ENCODE measurements at places on chromosomes 5 and 9.
A peak's percentile ranks its signal among the peaks of the same experiment; 100 is the strongest.

DNA sequence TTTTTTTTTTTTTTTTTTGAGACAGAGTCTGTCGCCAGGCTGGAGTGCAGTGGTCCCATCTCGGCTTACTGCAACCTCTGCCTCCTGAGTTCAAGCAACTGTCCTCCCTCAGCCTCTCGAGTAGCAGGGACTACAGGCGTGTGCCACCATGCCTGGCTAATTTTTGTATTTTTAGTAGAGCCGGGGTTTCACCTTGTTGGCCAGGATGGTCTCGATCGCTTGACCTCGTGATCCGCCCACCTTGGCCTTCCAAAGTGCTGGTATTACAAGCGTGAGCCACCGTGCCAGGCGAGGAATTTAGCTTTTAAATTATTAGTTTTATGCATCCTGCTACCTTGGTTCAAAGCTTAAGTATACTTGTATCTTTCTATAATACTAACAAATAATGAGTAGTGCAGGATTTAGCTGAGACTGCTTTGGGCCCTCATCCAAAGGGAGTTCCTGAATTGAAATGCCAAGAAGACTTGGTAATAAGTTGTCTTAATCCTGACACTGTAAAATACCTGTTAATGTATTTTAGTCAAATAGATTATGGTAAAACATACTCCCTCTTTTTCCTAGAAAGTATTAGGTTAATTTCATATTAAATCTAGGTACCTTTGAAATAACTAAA, 5.0 kb downstream of the CDC42SE2 start:
- DNase-seq = no peak

- DNase-seq = peak; percentile 37
Observed at GRCh38 chr9:138104251-138105122, 226.9 kb downstream of the CACNA1B start.

DNA sequence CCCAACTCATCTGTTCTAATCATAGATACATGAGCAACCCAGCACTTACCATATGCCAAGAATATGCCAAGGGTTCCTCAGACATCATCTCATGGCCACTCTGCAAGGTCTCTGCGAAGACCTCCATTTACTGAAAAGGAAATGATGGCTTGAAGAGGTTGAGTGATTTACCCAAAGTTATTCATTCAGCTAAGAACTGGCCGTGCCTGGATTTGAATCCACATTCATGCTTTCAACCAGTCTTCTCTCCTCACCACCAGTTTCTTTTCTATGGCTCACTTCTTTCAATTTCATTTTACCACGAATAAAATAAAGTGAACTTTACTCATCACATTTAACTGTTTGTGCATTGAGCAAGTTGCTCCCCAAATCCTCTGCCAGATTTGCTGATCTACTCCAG, 27.2 kb upstream of the FOXI1 start:
- DNase-seq = no peak

GRCh38 chr9:30198463-30199309, 2185.8 kb upstream of the ACO1 start:
- DNase-seq = no peak

GRCh38 chr5:127838661-127839060, 135.5 kb downstream of the CCDC192 start:
- peak; percentile 84 for DNase-seq

- DNase-seq = peak; percentile 57
Observed at GRCh38 chr5:141870871-141871270, 7.3 kb downstream of the PCDH1 start.

GRCh38 chr5:136802383-136802782, 437.0 kb upstream of the TRPC7 start:
- DNase-seq = no peak

GRCh38 chr5:169243651-169244422, 57.1 kb downstream of the SLIT3 start:
- no peak for DNase-seq

- DNase-seq = no peak
Observed at GRCh38 chr5:112348915-112349314, 70.2 kb downstream of the EPB41L4A start.

GRCh38 chr5:432928-433791, 9.8 kb upstream of the EXOC3 start:
- DNase-seq = peak; percentile 46

DNA sequence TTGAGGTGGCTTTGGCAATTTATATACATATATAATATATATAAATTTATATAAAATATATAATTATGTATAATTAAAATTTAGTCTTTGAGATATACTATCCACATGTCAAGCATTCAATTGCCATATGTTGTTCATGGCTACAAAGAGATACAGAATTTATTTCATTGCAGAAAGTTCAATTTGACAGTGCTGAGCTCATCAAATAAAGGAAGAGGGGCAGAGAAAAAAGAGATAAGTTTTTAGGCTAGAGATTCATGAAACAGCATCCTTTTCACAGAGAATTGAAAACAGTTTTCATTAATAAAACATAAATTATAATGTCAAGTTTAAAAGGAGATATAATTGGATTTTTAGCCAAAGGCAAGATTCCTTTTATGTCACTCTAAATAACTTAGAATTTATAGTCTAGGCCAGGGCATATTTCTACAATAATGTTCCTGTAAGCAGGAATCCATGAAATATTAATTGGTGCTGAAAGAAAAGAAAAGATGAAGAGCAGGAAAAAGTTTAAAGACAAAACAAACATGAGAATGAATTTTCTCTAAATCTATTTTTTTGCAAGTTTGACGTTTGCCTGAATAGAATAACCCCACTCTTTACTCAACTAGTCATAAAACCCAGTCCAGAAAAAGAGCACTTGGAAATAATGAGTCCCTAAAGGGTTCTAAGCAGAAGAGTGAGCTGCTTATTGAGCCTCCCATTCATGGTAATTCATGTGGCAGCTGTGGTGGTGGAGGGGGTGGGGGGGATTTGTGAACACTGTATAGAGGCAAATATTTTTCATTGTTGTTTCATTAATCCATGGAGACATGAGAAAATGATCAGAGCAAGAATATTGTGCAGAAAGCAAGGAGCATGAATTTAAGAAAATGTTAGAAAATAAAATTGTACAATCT, 1279.5 kb downstream of the CDH12 start:
- no peak for DNase-seq

DNA sequence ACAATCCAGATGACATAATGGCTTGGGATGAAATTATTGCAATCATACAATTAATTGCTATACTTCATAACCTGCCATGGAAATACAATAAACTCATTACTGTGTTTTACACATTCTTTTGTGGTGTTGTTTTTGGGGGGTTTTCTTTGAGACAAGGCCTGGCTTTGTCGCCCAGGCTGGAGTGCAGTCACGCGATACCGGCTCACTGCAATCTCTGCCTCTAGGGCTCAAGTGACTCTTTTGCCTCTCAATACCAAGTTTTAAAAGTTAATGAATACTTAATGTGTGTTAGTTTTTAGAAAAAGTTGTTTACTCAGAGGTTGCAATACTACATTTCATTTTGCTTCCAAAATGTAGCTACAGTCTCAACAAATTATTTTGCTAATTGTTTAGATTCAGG, 598.4 kb downstream of the CHSY3 start:
- no peak for DNase-seq

DNA sequence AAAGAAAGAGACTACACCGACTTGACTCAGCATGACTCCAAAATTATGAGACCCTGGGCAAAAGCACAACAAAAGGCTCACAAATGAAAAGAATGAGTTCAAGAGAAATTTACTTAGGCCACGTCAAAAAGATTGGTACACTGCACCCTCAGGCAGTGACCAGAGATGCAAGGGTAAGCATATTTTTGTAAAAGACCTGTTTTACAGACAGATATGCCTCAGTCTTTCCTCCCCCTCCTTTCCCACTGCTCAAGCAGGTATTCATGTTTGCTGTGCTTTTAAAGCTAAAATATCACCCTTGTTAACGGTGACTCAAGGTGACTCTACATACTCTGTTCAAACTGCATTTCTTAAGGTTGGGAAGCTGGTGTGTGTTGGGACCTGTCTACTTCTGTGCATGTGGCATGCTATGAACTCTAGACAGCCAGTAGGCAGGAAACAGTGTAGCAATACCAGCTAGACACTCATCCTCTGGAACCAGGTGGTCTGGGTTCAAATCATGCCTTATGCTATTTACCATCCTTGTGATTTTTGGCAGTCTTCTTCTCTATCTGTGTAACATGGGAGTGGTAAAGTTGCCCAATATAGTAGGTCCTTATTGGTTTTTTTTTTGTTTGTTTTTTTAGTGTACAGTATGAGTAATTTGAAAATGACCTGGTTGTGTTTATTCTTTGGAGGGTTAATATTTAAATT, 98.7 kb downstream of the TLE4 start:
- peak; percentile 75 for DNase-seq

- DNase-seq = no peak
Observed at GRCh38 chr5:149405550-149406202, 26.6 kb upstream of the IL17B start.

DNA sequence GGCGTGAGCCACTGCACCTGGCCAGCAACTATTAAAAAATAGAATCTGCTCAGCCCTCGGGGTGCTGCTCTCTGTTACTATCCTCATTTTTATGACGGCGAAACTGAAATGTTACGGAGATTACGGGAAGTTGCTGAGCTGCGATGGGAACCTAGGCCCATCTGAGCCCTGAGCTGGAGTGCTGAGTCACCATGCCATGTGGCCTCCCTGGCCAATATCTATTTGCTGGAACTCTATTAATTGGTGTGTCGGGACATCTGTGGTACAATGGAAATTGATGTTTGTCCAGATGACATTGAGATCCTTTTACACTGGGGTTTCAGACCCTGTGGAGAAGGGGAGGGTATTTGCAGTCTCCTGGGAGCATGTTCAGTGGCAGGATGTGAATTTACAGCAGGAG, 8.1 kb downstream of the PRDM12 start:
- DNase-seq = no peak

GRCh38 chr5:160694896-160695295, 157.1 kb downstream of the ATP10B start:
- DNase-seq = no peak

- DNase-seq = no peak
Observed at GRCh38 chr5:117615226-117615625, 1040.6 kb upstream of the SEMA6A start.

- DNase-seq = peak; percentile 66
Observed at GRCh38 chr5:53783624-53784228, 223.3 kb downstream of the NDUFS4 start.

- DNase-seq = no peak
Observed at GRCh38 chr5:160044391-160044804, 35.5 kb downstream of the TTC1 start.

DNA sequence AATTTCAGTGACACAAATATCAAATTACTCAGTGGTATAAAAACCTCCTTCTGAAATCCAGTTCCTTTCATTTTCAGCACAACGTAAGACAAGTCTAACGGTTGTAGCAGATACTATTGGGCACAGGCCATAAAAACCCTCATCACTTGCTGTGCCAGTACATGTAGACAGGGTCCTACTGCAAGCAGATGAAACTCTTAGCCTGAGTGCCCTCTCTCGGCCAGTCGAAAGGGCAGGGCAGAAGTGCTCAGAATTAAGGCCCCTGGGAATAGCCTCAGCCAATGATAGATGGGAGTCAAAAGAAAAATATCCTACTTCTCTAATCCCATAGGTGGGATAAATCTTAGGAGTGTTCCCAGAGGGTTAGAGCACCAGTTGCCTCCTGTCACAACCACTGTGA, 168.5 kb upstream of the FER start:
- no peak for DNase-seq

GRCh38 chr5:10607666-10608073, 43.8 kb downstream of the ANKRD33B start:
- DNase-seq = peak; percentile 73

DNA sequence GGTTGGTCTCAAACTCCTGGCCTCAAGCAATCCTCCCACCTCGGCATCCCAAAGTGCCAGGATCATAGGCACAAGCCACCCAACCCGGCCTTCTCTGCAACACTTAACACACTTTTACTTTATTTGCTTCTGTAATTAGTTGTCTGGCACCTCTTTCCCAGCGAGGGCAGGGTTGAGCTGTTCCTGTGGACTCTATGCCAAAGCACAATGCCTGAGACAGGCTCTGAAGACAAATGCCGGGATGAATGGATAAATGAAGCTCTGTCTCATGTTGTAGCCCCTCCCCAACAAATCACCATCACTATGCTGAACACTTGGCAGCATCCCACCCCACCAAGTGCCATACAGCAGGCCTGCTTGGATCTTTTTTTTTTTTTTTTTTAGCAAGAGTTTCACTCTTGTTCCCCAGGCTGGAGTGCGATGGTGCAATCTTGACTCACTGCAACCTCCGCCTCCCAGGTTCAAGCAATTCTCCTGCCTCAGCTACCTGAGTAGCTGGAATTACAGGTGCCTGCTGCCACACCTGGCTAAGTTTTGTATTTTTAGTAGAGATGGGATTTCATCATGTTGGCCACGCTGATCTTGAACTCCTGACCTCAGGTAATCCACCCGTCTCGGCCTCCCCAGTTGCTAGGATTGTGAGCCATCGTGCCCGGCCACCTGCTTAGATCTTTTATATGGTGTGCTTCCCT, 21.3 kb downstream of the GPX3 start:
- no peak for DNase-seq

DNA sequence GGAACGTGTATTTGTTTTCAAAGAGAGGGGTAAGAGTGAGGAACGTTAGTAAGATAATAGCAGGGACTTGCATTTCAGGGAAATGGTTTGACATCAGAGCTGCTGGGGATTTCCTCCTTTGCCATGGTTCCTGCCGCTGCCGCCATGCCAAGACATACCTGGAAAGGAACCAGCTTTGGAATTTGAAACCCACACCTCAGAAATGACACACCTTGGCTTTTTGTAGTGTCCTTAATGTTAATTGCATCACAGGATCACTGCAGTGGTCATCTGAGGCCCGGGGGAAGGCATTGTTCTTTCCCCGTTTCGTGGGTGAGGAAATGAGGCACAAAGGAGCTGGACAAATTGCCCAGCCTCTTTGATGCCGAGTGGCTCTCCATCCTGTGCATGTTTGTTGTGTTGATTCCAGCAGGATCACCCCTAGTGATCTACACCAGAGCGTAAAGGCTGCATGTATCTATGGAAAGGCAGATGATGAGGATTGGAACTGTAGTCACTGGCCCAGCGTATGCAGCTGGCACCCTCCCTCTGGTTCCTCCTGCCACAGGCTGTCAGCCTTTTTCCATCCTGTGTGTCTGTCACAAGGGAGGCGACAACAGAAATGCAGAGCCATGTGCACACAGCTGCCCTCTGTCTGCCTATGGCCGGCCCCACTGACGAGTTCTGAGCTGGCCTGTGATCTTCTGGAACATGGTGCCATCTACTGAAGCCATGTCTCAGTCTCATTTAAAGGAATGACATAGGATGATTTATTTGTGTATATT, 37.8 kb downstream of the SLC46A2 start:
- DNase-seq = no peak

DNA sequence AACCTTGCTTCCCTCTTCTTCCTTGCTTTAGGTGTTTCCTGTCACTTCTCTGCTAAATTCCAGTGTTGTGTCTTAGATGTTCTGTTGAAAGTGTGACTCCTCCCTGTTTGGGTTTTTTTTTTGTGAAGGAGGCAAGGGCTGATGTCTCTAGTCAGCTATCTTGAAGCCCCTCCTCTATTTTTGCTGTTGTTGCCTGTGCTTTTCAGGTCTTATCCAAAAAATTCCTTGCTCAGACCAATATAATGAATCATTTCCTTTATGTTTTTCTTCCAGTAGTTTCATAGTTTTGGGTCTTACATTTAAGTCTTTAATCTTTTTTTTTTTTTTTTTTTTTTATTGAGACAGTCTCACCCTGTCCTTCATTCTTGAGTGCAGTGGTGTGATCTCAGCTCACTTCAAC, 22.3 kb downstream of the RIC1 start:
- DNase-seq = no peak

Data from islet precursor cell (in vitro differentiated cells).